GM06990 (cell line): ENCODE measurements at places on chromosomes 5 and 9.

DNA sequence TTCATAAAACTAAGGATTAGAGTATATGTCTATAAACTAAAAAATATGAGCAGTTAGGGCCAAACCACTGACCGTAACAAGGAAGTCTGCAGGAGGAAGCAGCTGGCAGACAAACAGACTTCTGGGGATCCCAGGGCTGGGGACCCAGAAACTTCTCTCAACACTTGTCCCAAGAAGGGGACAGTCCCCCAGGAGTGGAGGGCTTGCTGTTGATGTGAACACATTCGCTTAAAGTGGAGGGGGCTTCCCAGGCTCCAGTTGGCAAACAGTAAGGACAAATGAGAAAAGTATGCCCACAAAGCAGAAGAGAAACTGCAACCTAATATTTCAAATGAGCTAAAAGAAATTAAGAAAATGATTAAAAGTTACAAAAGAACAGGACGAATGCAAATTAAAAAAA lies 83.7 kb downstream of the PDE8B start:
- no peak for DNase-seq

DNA sequence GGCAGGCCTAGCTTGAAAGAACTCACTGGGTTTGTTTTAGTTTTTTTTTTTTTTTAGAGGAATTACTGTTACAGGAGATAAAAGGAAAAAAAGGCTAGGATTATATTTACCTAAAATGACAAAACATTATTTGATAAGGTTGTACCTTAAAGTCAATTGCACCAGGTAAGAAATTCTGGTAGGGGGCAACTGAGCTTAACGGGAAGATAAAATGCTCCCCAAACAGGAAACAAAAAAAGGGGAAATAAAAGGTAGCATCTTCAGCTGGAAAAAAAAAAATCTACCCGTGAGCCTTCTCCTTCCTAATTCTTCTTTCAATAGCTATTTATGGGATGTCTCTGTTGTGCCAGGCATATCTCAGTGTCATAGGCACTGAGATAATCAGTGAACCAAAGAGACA lies 164.5 kb downstream of the PIK3R1 start:
- no peak for DNase-seq

DNA sequence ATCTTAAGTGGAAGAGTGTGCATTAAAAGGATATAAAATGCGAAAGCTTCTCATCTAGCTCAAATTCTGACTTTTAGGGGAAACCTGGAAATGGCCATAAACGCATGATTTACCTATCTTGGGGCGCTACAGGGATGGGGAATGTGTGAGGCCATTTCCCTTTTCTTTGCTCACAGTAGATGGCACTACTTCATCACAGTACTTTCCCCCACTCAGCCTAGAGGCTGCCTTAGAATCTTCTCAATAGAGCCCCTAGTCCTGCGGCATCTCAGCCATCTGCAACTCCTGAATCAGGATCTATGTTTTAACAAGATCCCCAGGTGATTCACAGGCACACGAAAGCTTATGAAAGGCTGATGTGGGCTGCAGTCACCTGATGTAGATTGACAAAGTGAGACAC lies 110.8 kb downstream of the LHFPL2 start:
- DNase-seq, result no peak

DNA sequence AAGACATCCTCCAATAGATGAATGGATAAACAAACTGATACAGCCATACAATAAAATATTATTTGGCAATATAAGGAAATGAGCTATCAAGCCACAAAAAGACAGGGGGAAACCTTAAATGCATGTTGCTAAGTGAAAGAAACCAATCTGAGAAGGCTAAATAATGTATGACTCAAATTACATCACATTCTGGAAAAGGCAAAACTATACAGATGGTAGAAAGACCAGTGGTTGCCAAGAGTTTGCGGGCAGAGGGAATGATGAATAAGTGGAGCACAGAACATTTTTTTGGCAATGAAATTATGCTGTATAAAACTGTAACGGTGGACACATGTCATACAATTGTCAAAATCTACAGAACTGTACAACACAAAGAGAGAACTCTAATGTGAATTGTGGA lies 63.3 kb downstream of the CSF2 start:
- no peak for DNase-seq

- no peak for DNase-seq
These were observed 167.7 kb downstream of the CDH6 start for GRCh38 chr5:31361234-31361633.

DNA sequence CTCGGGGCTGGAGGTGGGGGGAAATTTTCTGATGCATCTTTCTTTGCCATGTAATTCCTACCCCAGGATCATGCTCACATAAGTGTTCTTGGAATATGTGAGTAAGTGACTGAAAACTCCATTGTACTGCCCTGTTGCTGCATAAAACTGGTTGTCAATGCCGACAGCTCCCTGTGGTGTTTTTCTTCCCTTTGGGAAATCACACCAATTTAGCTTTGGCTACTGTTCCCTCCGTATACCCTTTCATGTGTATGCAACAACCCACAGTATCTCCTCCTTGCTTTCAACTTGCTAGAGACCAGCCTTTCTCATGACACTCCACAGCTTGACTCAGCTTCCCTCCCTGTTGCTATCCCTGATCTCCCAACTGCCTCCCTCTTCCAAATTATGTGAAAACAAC lies 240.6 kb downstream of the TRIM32 start:
- no peak for DNase-seq

- DNase-seq, result no peak
These were observed 59.7 kb downstream of the PPARGC1B start for GRCh38 chr5:149789835-149790234.

- no peak for DNase-seq
These were observed 10.7 kb upstream of the AGPAT2 start for GRCh38 chr9:136697821-136698526.

GRCh38 chr5:3365501-3366215 lies 230.0 kb upstream of the IRX1 start:
- DNase-seq, result no peak

DNA sequence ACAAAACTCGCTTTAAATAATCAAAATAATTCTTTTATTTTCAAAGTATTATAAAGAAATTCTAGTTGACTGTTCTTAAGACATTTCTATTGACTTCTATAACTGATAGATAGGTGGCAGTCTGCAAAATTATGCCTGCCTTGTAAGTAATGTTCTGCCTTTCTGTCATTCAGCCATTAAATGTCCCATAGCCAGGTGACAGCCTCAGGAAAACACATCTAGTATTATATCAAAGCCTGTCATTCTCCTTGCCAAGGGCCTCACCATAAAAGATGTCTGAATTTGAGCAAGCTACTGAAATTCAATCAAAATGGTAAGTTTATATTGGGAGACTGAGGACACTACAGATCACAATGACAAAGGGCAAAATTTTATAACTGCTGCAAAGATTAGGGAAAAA lies 170.4 kb upstream of the COX7C start:
- DNase-seq, result no peak

GRCh38 chr9:92426501-92427145 lies 2.4 kb upstream of the OMD start:
- no peak for DNase-seq

DNA sequence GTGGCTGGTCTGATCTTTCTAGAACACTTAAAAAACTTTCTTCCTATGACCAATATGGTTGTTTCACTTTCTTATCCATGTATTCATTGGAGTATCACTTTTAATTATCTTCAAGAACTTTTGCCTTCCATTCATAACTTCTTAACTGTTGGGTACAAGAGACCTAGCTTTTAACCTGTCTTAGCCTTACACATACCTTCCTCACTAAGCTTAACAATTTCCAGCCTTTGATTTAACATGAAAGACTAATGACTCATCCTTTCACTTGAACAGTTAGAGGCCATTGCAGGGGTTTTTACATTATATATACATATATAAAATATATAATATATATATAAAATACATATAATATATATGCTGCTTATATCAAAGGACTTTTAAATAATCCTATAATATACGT lies 57.9 kb downstream of the ABHD17B start:
- no peak for DNase-seq

DNA sequence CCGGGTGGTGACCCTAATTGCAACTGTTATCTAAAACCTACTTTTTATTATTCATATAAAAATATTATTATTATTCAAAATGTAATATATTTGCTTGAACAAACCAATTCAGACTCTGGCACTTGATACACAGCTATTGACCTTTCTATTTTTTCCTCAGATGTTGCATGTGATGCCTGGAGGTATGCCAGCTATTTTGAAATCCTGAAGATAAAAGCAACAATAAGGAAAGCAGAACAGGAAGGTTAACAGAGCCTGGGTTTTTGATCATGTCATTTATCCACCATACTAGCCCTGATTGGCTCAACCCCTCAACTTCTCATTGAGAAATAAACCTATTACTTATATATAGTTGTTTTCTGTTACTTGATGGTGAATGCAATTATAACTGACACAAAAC lies 340.9 kb upstream of the KIF2A start:
- DNase-seq, result no peak

DNA sequence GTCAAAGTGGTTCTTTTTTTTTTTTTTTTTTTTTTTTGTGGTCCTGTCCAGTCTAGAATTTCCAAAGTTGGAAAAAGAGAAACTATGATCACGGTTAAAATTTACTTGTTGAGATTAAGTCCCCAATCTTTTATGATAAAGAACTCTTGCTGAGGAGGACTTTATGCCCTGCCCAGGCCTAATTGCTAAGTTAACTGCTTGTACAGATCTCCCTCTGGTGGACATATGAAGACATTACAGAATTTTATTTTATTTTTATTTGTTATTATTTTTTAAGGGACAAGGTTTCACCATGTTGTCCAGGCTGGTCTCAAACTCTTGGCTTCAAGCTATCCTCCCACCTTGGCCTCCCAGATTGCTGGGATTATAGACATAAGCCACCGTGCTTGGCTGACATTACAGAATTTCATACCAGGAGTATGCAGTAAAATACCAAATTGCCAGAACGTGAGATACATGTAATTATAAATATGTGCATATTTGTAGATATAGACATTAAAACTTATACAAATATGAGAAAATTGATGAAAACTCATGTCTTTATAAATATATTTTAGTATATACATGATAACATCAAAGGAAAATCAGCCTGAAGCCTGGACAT lies 91.2 kb downstream of the RFK start:
- DNase-seq, result no peak

GRCh38 chr9:77014597-77015263 lies 4.7 kb upstream of the FOXB2 start:
- no peak for DNase-seq

DNA sequence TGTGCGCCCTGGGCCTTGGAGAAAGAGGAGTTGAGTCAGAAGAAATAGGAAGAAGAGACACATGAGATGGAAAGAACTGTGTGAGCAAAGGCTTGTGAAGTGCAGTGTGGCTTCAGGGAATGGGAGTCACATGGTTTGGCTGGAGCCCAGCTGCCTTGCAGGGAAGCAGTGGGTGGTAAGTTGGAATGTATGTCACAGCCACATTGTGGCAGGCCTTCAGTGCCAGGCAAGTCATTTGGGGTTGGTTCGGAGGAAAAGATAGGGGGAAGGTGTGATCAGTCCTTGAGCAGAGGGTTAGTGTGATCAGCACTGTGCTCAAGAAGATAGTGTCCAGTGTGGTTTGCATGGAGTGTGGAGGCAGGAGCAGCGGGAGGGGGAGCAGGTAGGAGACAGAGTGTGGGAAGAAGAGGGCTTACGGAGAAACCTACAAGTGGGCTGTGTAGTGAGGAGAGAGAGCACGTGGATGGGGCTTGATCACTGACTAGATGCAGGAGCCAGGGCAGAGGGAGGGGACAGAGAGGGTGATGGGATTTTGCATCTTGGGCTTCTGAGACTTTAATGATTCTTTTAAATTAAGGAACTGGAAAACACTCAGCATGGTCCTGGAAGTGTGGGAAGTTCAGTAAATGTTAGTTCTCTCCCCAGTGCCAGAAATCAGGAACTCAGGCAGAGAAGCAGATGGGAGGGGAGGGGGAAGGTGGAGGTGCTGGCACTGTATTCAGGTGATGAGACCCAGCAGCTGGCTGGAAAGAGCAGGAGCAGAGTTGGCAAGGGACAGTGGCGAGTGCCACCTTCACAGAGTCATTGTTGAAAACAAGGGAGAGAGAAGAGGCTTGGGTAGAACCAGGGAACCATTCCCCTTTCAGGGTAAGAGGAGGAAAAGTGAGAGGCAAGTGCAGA lies 46.6 kb downstream of the ARHGAP26 start:
- DNase-seq, result no peak

DNA sequence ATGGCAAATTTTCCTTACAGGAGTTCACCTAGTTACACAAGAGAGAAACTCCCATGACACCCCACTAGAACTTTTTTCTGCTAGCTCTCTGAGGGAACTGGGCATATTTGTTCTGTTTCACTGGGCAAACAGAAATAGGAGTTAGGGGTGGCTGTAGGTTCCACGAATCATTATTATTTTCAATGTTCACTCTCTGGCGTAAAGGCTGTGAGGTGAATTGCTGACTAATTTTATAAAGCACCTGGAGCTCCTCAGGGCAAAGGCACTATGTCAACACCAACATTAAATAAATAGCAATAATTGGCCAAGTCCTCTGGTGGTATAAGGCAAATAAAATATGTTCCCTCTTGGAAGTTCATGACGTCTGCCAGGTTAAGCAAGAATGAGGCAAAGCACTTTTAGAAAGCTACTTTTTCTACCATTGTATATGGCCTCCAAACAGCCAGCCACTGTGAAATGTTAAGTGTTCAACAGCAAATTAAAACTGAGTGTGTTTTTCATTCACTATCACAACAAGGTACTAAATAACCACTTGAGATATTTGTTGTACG lies 344.6 kb downstream of the PDE4D start:
- no peak for DNase-seq

DNA sequence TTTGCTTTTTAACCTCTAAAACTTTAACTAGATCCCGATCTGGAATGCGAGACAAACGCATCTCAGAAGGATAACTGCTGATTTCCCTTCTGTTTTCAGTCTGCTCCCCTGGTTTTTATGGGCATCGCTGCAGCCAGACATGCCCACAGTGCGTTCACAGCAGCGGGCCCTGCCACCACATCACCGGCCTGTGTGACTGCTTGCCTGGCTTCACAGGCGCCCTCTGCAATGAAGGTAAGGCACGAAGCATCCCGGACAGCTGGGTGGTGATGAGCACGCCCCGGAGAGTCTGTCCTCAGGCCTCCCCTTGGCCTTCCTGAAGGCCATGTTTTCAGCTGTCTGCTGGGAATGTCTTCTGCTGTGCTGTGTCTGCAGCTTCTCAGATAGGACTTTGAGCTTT lies 82.9 kb upstream of the PRRC1 start:
- DNase-seq, result no peak

GRCh38 chr5:91188755-91189154 lies 194.4 kb downstream of the ARRDC3 start:
- DNase-seq, result no peak
